ENCODE measurements at places on chromosomes 3 and 15.

GRCh38 chr3:9222956-9223639 is 26.3 kb downstream of the SRGAP3 start:
- no peak for DNase-seq

DNA sequence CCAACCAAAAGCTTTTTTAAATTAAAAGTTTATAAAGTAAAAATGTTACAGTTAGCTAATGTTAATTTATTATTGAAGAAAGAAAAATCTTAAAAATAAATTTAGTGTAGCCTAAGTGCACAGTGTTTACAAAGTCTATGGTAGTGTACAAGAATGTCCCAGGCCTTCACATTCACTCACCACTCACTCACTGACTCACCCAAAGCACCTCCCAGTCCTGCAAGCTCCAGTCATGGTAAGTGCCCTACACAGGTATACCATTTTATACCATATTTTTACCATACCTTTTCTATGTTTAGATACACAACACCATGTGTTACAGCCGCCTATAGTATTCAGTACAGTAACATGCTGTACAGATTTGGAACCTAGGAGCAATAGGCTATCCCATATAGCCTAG is 29.1 kb downstream of the SSR3 start:
- no peak for DNase-seq

DNA sequence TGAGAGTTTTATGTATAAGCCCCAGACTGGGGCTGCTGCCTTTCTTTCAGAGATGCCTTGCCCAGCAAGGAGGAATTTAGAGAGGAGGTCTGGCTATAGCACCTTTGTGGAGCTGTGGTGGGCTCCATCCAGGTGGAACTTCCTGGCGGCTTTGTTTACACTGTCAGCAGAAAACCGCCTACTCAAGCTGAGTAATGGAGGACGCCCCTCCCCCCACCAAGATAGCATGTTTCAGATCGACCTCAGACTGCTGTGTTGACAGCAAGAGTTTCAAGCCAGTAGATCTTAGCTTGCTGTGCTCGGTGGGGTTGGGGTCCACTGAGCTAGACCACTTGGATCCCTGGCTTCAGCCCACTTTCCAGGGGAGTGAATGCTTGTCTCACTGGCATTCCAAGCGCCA is 155.6 kb downstream of the STXBP5L start:
- no peak for DNase-seq

- DNase-seq: no peak
These were observed 18.7 kb upstream of the CLSTN2 start for GRCh38 chr3:139916271-139916670.

DNA sequence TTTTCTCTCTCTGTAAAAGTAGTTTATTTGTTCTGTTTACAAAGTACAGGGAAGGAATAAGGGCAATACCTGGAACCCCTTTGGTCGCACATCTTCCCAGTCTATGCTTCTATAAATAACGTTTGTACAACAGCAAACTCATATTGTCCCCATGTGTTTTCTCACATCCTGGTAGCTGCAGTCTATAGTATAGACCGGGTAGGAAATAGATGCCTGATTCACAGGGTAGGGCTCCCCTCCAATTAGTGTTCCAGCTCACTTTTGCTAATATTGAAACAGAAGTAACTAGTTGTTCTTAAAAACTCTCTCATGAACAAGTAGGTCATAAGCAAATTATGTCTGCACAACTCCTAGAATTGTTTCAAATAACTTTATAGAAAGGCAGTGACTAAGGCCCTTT is 17.7 kb downstream of the ATG7 start:
- DNase-seq: no peak

GRCh38 chr3:192514081-192514753 is 213.1 kb downstream of the FGF12 start:
- DNase-seq: no peak

DNA sequence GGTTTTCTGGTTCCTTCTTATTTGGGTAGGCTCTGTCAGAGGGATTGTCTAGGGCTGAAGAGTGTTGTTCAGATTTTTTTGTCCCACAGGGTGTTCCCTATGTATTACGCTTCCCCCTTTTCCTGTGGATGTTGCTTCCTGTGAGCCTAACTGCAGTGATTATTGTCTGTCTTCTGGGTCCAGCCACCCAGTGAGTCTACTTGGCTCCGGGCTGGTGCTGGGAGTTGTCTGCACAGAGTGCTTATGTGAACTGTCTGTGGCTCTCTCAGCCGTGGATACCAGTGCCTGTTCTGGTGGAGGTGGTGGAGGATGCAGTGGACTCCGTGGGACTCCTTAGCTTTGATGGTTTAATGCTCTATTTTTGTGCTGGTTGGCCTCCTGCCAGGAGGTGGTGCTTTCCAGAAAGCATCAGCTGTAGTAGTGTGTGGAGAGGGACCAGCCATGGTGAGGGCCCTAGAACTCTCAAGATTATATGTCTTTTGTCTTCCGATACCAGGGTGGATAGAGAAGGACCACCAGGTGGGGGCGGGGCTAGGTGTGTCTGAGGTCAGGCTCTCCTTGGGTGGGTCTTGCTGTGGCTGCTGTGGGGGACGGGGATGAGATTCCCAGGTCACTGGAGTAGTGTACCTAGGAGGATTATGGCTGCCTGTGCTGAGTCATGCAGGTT is 53.8 kb downstream of the CCDC66 start:
- no peak for DNase-seq

- DNase-seq: no peak
These were observed 4.6 kb upstream of the TRIM71 start for GRCh38 chr3:32813180-32813579.
